Articular chondrocyte of knee joint (primary cell): ENCODE measurements at places on chromosomes 4 and X. TPM values are rescaled to one million over a fixed set of nuclear protein-coding genes. Genes with fewer than 3 reads are reported as not detected.

Gene PABPC1L2B
- not detected in 2 replicates for total RNA-seq

Gene COX7B2
- not detected in 2 replicates for total RNA-seq

Gene GPR143
- total RNA-seq = 0.13 TPM in 1 of 2 replicates, not detected in the other

Gene CCDC110
- total RNA-seq = 5.0 and 7.1 TPM in 2 replicates

Gene FAM9B
- total RNA-seq = not detected in 2 replicates

Gene SPIN2A
- total RNA-seq = 0.52 and 0.54 TPM in 2 replicates

Gene SASH3
- not detected in 2 replicates for total RNA-seq

Gene ADH1C
- 0.26 and 0.32 TPM in 2 replicates for total RNA-seq

Gene NOP14
- 24.1 and 27.4 TPM in 2 replicates for total RNA-seq

Gene FAM9C
- total RNA-seq = under 0.01 TPM in 1 of 2 replicates, not detected in the other

Gene ADRA2C
- 0.65 and 1.0 TPM in 2 replicates for total RNA-seq

Gene LIMCH1
- 28.2 and 39.2 TPM in 2 replicates for total RNA-seq

Gene SSX3
- not detected in 2 replicates for total RNA-seq

Gene UGT2B7
- total RNA-seq = not detected in 2 replicates

Gene OPN1LW
- total RNA-seq = not detected in 2 replicates

Gene TLR1
- total RNA-seq = 3.0 and 8.4 TPM in 2 replicates

Gene MANBA
- total RNA-seq = 40.5 and 44.2 TPM in 2 replicates

Gene PCDH19
- total RNA-seq = under 0.01 TPM in 2 replicates

Gene SYN1
- 0.11 and 0.52 TPM in 2 replicates for total RNA-seq

Gene SLC49A3
- 10.7 and 11.1 TPM in 2 replicates for total RNA-seq

Gene C4orf50
- not detected in 2 replicates for total RNA-seq

Gene HTN3
- not detected in 2 replicates for total RNA-seq

Gene HTT-AS
- total RNA-seq = not detected in 2 replicates

Gene NPY1R
- total RNA-seq = 0.13 TPM in 1 of 2 replicates, not detected in the other

Gene KIT
- total RNA-seq = 0.39 and 3.6 TPM in 2 replicates

Gene ANOS1
- total RNA-seq = 22.7 and 31.0 TPM in 2 replicates

Gene SPATA4
- 0.13 TPM in 1 of 2 replicates, not detected in the other for total RNA-seq

Gene GYPA
- not detected in 2 replicates for total RNA-seq

Gene MND1
- total RNA-seq = 3.8 and 5.6 TPM in 2 replicates

Gene HPGD
- total RNA-seq = not detected in 2 replicates

Gene DCAF16
- total RNA-seq = 25.6 and 30.6 TPM in 2 replicates

Gene TMEM271
- total RNA-seq = not detected in 2 replicates

Gene KLHL13
- total RNA-seq = 58.0 and 87.8 TPM in 2 replicates

Gene FRMD7
- total RNA-seq = 1.6 and 1.8 TPM in 2 replicates

Gene MGARP
- total RNA-seq = 38.8 and 49.7 TPM in 2 replicates

Gene WAS
- 0.11 and 0.13 TPM in 2 replicates for total RNA-seq

Gene RIPPLY1
- 0.13 TPM in 1 of 2 replicates, not detected in the other for total RNA-seq

Gene LYAR
- total RNA-seq = 8.6 and 11.7 TPM in 2 replicates

Gene ARMCX4
- total RNA-seq = 6.1 and 6.4 TPM in 2 replicates

Gene ABLIM2
- 0.43 and 0.52 TPM in 2 replicates for total RNA-seq

Gene FAM47A
- not detected in 2 replicates for total RNA-seq
